ENCODE measurements at places on chromosomes 7 and 10.
A peak's percentile ranks its signal among the peaks of the same experiment; 100 is the strongest.

- no peak for DNase-seq
Observed at GRCh38 chr7:44046321-44047061, 2.0 kb downstream of the DBNL start.

DNA sequence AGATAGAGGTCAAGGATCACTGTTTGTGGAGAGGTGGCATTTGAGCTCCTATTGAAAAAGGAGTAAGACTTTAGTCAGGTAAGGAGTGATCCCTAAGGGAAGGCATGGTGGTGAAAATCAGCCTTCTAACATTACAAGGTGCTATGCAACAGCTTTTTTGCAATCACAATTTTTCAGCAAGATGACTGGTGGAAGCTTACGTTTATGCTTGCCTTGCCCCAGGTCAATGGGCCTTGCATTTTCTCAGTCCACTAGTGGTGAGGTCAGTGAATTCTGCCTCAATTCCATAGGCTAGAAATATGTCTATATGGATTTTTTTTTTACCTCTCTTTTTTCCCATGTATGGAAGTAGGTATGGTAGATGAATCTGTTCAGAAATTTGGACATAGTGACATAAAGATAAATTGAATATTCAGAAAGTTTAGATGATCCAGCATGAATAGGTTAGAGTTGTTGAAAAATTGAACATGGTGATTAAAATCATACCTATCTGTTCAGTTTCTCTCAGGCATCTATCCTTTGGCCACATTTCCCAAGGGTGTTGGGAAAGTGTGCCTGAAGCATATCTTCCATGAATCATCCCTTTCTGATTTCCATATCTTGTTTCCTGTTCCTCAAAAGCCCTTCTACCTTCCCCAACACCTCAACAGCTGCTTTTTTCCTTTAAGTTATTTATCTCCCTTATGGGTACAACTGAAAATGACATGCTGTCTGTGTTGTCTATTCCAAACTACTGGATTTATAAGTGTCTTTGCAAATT is 71.9 kb upstream of the PTPRZ1 start:
- DNase-seq, result no peak

- peak; percentile 45 for DNase-seq
Observed at GRCh38 chr10:116444527-116445142, 17.0 kb downstream of the PNLIPRP3 start.

DNA sequence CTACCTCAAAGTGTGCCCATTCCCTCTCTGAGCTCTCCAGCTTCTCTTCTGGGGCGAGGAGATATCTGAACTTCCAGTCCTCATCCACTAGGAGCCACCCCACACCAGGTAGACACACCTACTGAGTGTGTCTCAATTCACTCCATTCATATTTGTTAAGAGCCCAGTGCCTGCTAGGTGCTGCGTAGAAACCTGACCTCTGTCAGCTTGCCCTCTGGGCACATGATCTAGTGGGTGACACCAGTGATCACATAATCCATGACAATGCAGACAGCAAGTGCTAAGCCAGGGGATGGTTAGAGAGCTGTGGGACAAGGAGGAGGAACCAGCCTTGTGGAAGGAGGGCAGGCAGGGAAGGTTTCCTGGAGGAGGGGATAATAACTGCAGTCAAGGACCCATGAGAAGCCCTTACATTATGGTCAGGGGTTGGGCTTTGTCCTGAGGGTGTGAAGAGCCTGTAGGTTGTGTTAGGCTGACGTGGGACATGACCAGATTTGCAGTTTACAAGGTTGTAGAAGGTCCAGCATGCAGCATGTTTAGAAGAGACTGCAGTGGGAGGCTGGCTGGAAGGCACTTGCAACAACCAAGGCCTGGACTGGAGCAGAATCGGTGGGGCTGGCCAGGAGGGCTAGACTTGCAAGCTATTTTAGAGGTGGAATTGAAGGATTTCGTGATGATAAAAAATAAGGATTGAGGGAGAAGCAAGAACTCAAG is 81.8 kb downstream of the COL13A1 start:
- no peak for DNase-seq

- no peak for DNase-seq
Observed at GRCh38 chr10:127944256-127944655, 37.4 kb downstream of the PTPRE start.

- DNase-seq, result no peak
Observed at GRCh38 chr10:36526033-36526432, 599.4 kb upstream of the ANKRD30A start.

GRCh38 chr7:84248267-84248666 is 53.7 kb upstream of the SEMA3A start:
- DNase-seq, result no peak

- no peak for DNase-seq
Observed at GRCh38 chr7:74254858-74255379, 720 bp upstream of the RFC2 start.

DNA sequence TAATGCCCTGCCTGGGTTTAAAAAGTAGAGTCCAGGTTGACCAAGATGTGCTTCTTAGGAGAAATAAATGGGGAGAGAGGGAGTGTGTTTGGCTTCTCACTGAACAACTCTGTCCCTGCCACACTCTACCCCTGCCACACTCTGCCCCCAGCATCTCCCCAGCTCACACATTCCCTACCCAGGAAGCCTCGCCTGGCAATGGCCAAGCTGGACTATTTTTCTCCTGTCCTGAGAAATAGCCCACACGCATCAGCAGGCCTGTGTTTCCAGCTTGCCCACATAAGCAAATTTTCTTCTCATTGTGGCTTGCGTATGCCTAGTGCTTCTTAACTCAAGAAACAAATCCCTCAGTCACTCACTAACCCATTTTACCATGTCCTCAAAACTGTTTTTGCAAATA is 1.8 kb downstream of the LRRC18 start:
- DNase-seq, result no peak

DNA sequence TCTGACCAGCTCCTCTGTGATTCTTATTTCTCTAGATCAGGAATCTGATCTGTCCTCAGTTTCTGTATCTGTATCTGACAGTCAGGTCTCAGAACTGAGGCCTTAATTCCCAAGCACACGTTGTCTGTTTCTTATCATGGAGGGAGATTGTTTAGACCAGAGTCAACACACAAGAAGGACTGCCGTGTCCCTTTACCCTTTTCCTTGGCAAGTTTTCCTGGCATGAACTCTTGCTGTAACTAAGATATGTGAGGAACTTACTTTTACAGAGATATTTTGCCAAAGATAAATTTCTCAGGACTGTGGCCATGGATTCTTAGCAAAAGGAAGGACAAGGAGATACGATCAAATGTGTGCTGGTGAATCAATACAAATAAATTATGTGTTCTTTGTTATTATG is 181.0 kb downstream of the SORCS3 start:
- DNase-seq, result no peak

DNA sequence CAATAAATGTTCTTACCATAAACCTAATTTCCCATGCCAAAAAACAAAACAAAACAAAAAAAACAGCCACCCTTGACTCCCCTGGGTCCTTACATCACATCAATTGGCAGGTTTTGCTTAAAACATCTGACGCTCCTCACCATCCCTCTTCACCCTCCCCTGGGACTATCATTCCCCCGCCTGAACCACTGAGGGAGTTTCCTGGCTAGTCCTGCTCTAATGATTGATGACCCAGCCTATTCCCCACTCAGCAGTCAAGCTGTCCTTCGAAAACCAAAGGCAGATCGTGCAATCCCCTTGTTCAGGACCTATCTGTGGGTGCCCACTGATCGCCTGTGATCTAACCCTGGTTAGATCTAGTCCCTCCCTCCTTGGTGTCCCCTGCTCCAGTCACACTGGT is 11.2 kb upstream of the FRMPD2 start:
- no peak for DNase-seq

DNA sequence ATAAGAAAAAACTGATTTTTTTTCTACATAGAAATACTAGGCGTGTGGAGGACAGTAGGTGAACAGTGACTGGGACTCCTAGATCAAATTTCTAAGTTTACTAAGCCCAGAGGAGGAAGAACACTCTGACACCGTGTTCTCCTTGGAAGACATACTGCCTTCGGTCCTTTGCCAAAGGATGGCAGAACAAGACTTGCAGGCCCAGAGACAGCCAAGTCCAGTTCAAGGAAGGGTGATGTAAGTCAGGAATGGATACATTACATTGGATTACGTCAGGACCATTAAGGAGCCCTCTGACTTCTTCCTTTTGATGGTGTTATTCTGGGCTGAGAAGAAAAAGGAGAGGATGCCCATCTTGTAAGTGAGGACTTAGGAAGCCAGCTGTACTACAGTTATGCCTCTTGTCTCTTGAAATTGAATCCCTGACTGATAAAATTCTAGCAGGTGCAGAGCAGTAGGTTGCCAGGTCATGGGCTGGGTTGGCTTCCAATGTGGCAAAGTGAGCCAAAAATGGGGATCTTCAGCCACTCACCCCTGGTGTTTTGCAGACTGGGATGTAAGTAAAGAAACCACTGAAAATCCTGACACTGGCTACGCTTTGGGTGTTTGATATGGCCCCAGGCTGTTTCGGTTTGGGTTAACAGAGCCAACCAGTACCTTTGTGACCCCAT is 45.1 kb downstream of the RELN start:
- DNase-seq, result no peak

- peak; percentile 47 for DNase-seq
Observed at GRCh38 chr10:110859973-110860376, 11.8 kb upstream of the PDCD4 start.

GRCh38 chr10:89792187-89792586 is 90.8 kb downstream of the KIF20B start:
- no peak for DNase-seq

DNA sequence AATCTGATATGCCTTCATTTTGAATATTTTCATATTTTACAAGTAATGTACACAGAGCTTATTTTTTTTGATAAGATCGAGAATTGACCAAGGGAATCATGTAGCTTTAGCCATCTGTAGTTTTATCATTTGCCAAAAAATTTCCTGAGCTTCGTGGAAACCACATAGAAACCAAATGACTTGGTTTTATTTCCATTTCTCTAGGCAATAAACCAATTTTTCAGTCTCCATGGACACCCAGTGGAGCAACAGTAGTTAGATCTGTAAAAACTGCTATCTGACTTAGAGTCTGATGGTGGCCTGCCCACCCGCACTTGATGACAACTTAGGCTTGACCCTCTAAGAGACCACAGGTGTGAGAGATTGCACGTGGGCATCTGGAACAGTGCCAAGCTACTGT is 127.8 kb upstream of the CDK6 start:
- DNase-seq, result peak; percentile 15

DNA sequence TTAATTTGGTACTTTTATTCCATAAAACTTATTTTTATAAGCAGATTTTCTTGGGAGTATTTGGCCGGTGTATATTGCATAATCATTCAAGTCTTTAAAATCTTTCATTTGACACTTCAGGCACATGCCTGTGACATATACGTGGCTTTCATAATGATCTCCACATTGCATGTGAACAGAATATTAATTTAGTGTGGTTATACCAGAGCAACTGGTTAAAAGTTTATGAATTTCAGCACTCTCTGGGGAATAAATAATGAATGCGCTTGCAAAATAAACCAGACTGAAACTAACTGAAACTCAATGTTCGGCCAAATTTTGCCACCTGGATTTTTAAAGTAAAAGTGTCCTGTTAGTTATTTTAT is 242.3 kb downstream of the GLI3 start:
- DNase-seq, result no peak

- no peak for DNase-seq
Observed at GRCh38 chr7:26479581-26479980, 187.9 kb downstream of the SNX10 start.

- no peak for DNase-seq
Observed at GRCh38 chr7:10475940-10476641, 497.6 kb upstream of the PHF14 start.

DNA sequence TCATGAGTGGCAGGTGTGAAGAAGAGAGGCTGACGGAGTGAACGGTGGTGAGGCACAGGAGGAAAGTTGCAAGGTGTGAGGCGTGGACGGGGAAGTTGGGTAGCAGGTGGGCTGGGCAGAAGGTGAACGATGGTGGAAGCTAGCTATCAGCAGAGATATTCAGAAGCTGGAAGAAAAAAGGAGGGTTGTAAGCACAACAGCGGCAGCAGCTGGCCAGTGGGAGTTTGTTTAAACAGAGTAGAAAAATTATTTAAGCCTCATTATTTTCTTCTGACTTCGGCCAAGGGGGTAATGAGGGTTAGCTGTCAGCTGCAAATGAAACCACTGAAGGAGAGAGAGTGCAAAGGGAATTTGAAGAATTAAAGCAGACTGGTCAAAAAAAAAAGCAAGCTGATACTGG is 62.1 kb upstream of the PRKAR2B start:
- no peak for DNase-seq

DNA sequence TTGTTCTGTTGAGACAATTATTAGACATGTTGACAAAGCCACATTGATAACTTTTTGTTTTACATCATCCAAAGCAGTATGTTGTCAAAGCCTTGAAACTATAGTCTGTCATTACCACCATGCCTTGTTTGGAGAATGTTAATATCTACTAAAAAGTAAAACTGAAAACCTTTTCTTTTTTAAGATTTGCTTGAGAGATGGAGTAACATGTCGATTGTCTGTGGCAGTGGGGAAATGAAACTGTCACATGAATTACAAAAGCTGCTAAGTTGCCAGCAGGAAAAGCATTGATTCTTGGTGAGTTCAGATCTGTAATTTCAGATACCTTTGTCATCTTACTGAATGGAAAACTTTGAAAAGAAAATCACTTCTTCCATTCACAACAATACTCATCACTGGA is 69.1 kb downstream of the TFPI2 start:
- DNase-seq, result no peak

DNA sequence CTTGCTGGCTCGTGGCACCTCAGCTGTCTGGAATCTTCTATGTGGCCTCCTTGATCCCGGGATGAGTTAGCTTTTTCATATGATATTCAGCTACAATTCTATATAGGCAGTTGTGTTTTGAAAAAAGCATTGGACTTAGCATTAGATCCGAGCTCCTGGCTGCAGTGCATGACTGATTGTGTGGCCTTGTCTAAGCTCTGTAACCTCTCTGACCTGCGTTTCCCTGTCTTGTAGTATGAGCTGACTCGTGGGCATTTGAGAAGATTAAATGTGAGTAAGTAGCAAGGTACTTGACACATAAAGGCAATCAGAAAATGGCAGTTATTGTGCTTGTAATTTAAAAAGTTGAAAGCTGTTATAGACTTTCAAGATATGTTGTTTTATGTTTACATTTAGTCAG is 85.9 kb downstream of the CCNY start:
- DNase-seq, result no peak

GRCh38 chr7:128302139-128302538 is 41.6 kb downstream of the RBM28 start:
- DNase-seq, result no peak

DNA sequence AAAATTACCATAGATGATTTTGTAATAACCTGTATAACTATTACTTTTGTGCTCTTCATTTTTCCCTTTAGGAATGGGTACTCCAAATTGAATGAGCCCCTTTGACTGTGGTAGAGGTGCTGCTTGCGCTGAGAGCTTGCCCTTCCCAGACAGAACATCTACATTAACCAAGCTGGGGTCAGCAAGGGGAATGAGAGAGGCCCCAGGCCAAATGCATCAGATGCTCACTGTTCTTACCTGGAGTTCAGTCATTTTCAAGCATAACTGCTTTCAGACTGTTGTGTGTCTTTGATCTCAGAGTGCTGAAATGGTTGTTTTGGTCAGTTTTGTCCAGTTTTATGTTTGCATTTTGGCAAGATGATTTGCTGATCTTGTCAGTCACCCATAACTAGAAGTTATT is 7.6 kb upstream of the STN1 start:
- no peak for DNase-seq

Measured in Ammon's horn (tissue), 1 donor.